ENCODE measurements at places on chromosomes 13 and 19.

DNA sequence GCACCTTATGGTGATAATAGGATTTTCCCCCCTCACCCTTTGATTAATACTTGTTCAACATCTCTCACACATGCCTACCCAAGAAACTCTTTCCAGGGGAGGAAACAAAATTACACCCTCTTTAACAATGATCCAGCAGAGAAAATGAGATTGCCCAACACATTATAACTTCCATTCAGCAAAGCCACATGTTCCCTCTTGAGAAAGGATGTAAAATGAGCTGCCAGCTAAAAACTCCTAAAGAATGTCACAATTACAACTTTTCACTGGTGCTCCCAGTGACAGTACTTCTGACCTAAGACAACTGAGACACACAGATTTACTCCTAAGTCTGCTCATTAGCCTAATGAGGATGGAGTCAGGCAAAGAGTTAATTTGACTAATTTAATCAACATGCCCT, 621.4 kb downstream of the DIAPH3 start:
- no peak for DNase-seq

DNA sequence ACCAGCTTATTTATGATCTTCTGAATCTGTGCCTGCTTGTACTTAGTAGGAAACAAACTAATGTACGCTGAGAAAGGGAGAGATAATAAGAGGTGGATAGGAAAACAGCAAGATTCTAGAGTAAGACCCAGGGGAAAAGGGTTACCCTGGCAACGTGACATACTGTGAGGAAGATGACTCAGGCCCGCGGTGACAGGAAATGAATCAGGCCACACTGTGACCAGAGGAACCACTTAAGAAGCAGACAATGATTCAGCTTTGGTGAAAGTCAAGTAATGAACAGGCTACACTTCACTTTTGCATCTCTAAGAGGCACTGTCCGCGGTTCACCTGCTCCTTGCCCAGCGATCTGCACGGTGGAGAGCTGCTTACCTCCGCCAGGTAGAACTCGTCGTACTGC, 158.2 kb downstream of the NALCN start:
- no peak for DNase-seq

DNA sequence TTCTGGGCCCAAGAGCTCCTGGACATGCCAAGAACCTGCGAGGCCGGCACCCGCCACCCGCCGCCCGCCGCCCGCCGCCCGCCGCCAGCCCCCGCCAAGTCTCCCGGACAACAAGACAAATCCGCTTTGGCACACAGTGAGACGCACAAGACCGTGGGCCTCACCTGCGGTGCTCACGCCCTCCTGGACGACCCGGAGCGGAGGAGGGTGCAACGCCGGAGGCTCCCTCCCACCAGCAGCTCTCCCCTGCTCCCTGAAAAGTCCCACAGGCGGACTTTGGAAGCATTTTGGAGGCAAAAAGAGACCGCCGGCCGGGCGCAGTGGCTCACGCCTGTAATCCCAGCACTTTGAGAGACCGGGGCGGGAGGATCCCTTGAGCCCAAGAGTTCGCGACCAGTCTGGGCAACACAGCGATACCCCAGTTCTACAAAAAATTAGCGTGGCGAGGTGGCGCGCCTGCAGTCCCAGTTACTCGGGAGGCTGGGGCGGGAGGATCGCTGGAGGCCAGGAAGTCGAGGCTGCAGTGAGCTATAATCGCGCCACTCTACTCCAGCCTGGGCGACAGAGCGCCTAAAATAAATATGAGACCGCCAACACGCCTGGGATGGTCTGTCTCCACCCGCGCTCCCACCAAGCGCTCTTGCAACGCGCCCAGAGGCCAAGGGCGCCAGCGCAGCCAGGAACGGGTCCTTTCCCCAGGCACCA, 783 bp downstream of the RHPN2 start:
- DNase-seq = no peak

- DNase-seq = no peak
Observed at GRCh38 chr13:25910991-25911419, 140.8 kb downstream of the SHISA2 start.

GRCh38 chr13:74889321-74889720, 592.6 kb downstream of the TBC1D4 start:
- DNase-seq = no peak

- no peak for DNase-seq
Observed at GRCh38 chr13:59906413-59907049, 257.2 kb downstream of the DIAPH3 start.

DNA sequence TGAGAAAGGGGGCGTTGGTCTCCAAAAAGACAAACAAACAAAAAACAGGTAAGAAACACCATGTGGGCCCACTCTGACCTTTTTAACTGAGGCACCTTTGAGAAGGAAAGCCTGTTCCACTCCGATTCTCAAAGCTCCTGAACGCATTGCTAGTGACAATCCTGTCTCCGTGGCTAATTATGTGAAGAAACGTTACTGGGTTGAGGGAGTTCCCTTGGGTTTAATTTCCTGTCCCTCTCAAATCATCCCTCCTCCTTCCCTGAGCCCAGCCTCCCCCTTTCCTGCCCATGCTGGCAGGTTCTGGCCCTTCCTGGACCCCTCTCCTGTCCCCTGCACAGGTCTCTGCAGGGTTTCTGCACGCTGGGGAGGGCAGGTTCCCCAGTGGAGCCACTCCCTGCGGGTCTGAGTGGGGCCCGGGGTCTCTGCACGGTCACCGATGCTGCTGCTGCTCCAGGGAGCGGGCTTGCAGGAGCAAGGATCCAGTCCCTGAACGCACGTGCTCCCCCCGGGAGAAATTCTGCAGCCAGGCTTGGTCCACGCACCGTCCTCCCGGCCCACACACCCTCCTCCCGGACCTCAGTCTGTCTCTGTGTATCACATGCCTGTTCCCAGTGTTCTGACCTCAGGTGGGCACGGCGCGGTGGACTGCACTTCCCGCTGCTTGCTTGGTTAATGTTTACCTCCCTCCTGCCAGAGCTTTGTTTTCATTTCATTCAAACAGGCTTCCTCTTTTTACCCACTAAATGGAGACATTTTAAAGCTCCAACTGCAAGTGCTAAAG, 76.4 kb upstream of the MCF2L start:
- DNase-seq = no peak

DNA sequence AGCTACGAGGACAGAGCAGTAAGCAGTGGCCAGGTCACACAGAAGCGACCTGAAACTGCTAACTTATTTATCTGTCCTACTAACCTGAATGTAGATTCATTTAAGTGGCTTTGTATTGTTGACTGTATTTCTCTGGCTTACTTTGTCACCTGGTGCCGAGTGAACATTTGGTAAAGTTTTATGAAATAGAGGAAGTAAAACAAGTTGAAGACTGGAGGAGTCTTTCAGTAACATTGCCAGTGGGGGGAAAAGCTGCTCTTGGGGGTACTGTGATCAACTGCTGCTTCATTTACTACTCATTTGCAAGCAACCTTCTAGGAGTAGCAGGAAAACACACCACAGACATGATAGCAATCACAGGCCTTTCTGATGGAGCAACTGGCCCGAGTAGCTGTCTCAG, 615.0 kb downstream of the FGF9 start:
- DNase-seq = no peak

GRCh38 chr13:73532987-73533510, 474.2 kb downstream of the KLF5 start:
- DNase-seq = no peak

DNA sequence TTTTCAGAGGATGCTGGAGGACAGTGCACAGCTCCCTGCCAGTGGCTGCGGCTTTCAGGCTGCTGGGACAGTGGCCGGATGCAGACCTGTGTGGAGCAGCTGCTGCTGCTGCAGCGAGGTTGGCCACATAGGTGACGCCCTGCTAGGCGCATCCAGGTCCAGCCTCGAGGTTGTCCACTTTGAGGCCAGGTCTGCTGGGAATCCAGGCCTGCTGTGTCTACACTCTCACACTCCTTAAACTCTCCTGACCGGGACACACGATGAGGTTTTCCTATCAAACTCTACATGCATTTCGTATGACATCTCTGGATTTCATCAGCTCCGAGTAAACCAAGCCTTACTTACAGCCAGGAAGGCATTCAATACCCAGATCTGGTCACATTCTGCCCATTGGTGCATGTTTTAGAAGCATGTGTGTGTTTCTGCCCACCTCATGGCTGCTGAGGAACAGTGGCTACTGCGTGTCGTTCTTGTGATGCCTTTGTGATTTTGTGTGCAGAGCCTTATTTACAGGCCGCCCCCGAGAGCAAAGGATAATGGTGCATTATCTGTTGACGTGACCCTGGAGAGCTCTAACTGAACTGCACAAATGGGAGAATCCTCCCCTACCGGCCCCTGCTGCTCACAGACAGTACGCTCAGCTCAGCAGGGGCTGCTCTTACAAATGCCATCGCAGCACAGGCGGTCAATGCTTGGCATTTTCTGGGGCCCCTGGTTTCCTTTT, 12.3 kb upstream of the MCF2L start:
- DNase-seq = no peak

GRCh38 chr19:51059715-51060114, 5.2 kb downstream of the KLK13 start:
- DNase-seq = no peak

GRCh38 chr19:11596156-11596555, 1.1 kb upstream of the ZNF627 start:
- DNase-seq = no peak

DNA sequence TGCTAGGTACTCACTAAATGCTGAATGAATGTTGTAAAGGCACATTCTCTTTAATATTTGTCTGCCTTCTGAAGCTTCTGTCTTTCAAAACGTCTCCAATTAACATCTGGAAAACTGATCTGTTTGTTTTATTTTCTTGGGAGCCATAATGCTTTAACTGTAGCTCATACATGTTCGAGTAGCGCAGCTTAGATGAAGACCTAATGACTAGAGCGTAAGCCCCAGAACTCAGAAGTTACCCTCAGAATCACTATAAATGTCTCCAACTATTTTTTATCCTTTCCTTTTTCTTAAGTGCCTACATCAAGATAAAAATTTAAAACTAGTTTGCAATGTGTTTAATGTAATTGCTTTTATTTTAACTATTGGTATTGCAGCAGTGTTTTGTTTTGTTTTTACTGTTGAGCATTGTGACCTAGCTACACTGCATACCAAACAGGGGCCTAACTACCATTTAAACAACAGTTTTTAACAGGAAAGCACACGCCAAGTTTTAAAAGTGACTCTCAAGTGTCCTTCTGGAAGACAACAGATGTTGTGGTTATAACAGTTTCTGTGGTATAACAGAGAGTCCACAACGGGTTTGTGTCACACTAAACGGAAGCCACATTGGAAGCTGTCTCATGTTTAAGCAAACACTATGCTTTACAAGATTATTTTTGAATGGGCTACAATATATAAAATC, 42.0 kb downstream of the MRPL57 start:
- no peak for DNase-seq

- DNase-seq = no peak
Observed at GRCh38 chr13:98648686-98649085, 71.8 kb upstream of the STK24 start.
